ENCODE measurements at places on chromosomes 16 and 17.

- DNase-seq, result peak; percentile 91
These were observed at the start of gene ASPHD1 for GRCh38 chr16:29900102-29900887. TSS of gene ASPHD1 (plus strand) at chr16:29900488. CDS start at chr16:29900972, 484 bp downstream.

GRCh38 chr16:29306943-29307597, 99.4 kb downstream of the NPIPB11 start:
- no peak for DNase-seq

GRCh38 chr17:76940738-76941350, 72.6 kb downstream of the MGAT5B start:
- DNase-seq, result no peak

- DNase-seq, result peak; percentile 85
These were observed at the start of gene DYNLL2 for GRCh38 chr17:58082870-58083490. TSS of gene DYNLL2 (plus strand) at chr17:58083419. CDS start at chr17:58087091, 3,672 bp downstream.

- DNase-seq, result no peak
These were observed 24.0 kb upstream of the CDC42EP4 start for GRCh38 chr17:73335591-73336407.

GRCh38 chr17:951325-952132, 28.0 kb downstream of the NXN start:
- DNase-seq, result no peak

DNA sequence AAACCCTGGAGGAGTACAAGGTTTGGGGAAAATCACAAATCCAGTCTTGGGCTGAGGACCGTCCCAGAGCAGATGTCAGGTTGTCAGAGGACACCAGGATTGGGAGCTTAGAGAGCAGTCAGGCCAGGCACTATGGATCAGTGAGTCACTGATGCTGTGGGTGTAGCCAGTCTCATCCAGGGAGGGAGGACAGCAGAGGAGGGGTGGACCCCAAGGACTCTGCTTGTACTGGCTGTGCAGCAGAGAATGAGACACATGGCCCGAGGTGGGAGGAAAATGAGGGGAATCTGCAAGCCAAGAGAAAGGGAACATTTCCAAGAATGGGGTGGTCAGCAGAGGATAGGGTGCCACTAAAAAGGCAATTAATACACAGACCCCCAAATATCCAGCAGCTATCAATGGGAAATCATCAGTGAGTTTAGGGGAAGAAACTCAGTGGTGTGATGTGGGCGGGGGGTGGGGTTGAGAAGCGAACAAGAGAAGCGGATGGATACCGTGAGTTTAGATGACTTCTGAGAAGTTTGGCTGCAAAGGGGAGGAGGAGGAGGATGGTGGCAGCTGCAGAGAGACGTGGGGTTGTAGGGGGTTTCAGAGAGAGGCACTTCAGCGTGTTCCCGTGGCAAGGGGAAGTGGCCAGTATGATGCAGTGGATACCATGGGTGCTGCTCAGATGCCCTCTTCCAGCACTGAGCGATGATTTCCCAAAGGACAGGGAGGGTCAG, 43.9 kb downstream of the ARHGAP27 start:
- DNase-seq, result no peak

DNA sequence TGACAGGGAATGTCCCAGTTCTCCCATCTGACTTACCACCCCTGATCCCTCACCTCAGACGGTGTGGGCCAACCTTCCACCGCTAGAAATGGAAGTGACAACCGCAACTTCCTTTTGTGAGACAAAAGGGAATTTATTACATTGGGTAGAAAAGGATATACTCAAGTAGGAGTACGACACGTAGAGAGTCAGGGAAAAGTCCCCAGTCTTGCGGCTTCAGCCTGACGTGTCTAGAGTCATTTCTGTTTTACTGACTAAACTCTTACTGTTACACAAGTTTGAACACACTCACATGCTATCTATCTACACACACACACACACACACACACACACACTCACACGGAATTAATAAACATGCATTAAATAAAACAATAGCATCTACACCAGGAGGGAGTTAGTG, 178.9 kb downstream of the COPRS start:
- no peak for DNase-seq

- DNase-seq, result no peak
These were observed 9.3 kb downstream of the BBS2 start for GRCh38 chr16:56510544-56510943.

- no peak for DNase-seq
These were observed 20.9 kb upstream of the STH start for GRCh38 chr17:45977976-45978626.

- DNase-seq, result no peak
These were observed 65.5 kb downstream of the IRX5 start for GRCh38 chr16:54996186-54996585.

DNA sequence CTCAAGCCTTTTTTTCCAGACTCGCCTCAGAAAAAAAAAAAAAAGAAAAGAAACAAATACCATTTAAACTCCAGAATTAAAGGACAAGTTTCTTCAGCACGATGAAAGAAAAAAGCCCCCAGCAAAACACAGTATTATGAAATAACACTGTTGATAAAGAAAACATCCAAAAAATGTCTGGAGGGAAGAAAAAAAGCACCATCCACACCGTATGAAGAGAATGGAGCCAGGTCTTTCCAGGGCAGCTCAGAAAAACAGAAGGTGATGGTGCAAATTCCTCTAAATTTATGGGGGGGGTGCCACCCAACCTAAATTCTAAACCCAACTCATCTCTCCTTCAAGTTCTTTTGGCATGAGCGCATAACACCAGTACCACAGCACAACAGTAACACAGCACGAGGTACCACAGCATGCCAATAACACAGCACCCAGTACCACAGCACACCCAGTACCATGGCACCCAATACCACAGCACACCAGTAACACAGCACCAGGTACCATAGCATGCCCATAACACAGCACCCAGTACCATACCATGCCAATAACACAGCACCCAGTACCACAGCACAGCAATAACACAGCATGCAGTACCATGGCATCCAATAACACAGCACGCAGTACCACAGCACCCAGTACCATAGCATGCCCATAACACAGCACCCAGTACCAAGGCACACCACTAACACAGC, 19.0 kb downstream of the AXIN1 start:
- DNase-seq, result no peak

DNA sequence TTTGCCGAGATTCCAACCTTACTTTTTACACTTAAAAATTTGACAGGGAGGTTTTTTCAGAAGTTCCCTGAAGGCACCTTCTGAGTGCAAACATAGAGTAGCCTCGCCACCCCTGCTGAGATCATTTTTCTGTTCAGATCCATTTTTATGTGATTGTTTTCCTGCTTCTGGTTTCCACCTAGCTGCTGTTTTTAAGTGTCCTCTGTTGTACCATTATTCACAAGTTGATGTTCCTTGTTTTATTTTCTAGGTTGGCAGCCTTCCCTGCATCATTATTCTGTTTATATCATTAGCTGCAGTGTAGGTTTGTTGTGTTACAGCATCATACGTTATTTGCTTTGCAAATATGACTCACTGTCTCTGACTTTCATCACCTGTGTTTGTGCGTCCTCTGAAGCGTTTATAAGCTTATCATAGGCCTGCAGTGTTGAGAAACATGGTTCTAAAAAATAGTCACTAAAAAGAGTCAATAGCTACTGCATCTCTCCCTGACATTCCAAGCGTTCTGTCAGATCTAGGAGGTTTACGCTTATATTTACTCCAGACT, 116.9 kb upstream of the CLEC3A start:
- DNase-seq, result no peak

DNA sequence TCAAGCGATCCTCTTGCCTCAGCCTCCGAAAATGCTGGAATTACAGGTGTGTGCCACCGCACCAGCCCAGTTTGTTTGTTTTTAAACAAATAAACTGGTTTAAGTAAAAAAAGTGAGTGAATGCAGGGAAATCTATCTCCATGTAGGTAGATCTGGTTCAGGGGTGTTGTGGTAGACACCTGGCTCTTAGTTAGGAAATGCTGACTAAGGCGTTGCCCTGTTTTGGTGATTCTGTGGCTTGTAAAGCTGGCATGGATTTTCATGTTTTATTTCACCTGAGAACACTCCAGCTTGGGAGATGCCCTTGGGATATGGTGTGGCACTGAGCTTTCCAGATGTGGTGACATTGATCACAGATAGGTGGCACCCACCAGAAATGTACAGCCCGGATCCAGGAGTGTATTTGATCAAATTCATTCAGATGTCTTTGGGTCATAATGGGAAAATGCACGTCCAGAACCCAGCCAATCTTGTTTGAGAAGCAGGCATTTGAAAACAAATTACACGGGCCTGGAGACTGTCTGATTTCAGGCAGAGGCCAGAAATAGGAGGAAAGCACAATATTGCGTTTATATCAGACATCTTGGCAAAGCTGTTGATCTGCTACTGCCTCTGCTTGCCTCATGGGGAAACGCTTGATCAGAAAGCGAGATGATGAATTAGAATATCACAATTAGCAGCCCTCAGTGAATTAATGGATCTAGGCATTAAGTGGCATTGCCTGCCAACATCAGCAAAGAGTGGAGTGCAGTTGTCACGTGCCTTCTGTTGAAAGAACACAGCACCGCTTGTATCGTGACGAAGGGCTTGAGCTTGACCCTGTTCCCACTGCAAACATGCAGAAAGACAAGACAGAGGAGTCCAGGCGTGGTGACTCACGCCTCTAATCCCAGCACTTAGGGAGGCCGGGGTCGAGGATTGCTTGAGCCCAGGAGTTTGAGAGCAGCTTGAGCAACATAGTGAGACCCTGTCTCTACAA, 7.3 kb upstream of the IL34 start:
- DNase-seq, result no peak

- DNase-seq, result no peak
These were observed 68.7 kb downstream of the ARSG start for GRCh38 chr17:68359791-68360535.

- no peak for DNase-seq
These were observed 3.5 kb upstream of the HSD17B1 start for GRCh38 chr17:42548993-42549755.

- DNase-seq, result no peak
These were observed 9.9 kb downstream of the CRHR1 start for GRCh38 chr17:45793999-45794540.

- DNase-seq, result peak; percentile 89
These were observed 3.0 kb downstream of the ALDH3A1 start for GRCh38 chr17:19744922-19745757.

- DNase-seq, result no peak
These were observed 161.5 kb upstream of the CACNG3 start for GRCh38 chr16:24094660-24095059.

DNA sequence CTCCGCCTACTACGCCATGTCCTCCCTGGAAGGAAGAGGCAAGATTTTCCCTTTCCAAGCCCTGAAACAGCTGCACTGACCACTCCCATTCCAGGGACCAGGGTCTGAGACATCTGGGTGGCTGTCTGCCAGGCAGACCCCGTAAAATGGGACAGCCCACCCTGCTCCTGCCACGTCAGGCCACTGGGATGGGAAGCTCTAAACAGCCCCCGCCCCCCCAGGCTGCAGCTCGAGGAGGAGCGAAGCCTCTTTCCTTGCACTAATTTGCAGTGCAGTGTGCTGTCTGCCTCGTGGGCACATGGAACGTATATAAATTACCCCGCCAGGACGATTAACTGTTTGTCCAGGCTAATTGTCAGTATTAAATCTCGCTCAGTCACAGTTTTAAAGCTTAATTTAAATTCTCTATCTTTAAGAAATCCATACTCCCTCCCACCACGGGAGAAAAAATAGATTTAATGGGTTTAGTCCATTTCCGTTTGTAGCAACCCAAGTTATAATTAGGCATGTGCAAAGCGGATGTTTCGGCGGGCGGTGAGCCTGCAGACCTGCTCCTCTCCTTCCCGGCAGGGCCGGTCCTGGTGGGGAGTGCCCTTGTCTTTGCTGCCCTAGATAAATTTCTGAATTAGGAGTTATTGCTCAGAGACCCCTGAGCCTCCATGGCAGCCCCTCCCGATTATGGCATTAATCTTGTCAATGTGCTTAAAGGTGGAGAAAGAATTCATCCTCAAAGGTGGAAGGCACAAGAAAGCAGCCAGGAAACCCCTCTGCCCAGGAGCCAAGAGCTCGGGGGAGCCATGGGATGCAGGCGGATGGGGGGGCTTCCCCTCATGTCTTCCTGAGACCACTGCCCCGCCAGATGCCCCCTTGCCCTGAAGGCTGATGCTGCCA, 268.0 kb upstream of the TNRC6C start:
- DNase-seq, result no peak

DNA sequence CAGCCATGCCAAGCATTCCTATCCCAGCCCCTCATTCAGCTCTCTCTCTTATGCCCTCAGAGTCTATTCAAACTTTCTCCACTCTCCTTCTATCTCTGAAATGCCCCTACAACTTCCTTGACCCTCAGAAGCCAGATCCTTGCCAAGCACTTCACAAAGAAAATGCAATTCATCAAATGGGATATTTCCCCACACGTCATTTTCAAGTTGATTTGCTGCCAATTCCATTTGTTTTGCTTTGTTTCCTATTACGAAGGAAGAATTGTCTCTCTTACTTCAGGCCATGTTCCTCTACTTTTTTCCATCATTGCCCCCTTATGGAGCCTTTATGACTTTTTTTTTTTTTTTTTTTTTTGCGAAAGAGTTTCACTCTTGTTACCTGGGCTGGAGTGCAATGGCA, 9.2 kb upstream of the ALOX12 start:
- DNase-seq, result no peak

DNA sequence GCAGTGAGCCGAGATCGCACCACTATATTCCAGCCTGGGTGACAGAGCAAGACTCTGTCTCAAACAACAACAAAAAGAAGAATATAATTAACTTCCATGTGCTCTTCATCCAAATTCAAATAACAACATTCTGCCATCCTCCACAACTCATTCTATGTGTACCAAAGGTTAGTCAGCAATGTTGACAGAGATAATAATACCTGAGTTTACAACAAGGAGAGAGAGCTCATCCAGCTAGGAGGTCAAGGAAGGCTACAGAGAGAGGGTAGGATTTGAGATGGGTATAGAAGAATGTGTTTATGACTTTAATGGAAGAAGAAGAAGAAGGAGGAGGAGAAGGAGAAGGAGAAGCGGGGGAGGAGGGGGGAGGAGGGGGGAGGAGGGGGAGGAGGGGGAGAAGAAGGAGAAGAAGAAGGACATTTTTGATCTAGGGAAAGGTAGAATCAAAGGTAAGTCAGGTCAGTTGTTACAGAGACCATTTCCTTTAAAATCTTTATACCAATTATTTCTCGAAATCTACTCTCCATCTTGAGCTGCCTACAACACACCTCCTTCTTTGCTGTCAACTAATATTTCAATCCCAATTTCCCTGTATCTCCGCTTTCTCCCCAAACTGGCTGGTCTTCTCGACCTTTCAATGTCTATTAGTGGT, 10.1 kb upstream of the HSF5 start:
- DNase-seq, result no peak

DNA sequence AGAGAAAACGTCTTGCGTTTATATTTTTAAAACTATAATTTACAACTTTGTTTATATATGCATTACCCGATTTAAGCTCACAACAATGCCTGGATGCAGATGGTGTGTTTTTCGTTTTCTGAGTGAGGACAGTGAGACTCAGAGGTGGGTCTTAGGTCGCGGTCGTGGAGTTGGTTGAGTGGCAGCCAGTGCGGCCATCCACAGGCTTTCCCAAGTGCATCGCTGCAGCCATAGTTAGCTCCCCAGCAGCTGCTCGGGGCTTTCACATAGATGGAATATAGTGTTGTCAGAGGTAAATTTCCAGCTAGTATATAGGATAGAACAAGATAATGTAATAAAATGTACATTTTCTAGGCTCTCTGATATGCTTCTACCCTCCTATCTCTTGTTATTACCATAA, 417.8 kb downstream of the CDH13 start:
- no peak for DNase-seq
